ENCODE measurements at places on chromosomes 12 and 14.

DNA sequence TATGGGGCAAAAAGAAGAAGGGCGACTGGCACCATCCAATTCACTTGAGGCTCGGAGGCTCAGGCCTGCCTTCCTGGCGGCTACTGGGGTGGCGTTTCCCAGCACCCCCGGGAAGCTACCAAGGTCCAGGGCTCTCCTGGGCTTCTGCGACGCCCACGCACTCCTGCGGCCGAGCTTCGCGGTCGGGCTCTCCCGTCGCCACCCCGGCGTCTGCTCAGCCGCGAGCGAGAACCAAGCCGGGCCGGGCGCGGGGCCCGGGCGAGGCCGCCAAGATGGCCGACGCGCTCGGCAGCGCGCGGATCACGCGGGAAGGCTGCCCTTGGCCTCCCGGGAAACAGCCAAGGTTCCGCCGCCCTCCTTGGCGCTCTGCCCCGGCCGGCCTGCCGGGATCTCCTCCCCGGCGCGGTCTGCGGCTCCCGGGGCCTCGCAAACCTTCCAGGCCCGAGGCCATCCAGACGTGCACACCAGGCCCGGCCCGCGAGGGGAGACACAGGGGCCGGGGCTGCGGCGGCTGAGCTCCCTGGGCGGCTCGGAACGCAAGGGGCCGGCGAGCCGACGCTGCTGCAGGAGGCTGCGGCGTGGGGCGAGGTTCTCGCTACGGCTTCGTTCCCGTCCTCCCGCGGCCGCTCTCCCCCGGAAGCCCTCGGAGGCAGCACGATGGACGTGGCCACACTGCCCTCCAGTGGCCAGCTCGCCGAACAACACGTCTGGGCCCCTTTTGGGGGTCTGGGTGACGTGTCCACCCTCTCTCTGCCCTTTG lies 23.5 kb upstream of the ZFP36L1 start:
- DNase-seq: peak; percentile 94

DNA sequence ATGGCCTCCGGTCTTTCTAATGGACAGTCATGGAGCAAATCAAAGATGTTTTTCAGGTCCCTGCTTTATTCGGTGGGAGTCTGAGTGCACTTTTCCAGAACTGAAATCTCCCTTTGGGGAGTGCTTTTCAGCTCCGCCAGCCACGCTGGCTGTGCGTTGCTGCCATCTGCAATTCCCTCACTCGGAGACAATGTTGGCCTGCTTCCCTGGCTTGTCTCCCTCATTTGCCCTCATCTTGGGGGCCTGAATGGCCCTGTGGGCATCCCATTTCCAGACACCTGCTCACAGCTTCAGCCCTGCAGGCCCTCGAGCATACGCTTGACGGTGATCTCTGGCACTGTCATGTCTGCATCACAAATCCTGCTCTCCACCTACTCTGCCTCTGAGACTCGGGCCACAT lies 103.8 kb downstream of the CCDC92 start:
- no peak for DNase-seq

GRCh38 chr14:106790189-106791036 lies 1264.0 kb downstream of the TMEM121 start:
- peak; percentile 13 for DNase-seq

GRCh38 chr12:91947459-91947858 lies 198.2 kb downstream of the BTG1 start:
- DNase-seq: no peak

- DNase-seq: no peak
Measured at GRCh38 chr14:88478931-88479330, 75.9 kb downstream of the PTPN21 start.

GRCh38 chr14:38663382-38663781 lies 407.5 kb upstream of the CLEC14A start:
- no peak for DNase-seq

DNA sequence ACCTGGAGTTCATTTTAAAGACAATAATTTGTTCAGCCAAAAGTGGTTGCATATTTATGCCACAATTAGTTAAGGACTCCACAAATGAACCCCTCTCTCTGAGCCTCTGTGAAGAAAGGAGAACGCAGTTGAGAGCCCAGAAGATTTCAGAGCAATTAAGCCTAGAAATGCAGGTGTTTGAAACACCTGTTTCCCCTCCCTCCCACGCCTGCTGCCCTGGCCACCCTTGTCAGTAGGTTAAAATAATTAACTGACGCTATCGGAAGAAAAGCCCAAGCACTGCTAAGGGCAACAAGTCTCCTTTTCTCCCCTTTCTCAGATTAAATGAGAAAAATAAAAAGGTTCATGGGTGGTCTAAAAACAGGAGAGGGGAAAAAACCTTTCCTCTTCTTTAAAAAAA lies 99.2 kb downstream of the PPM1A start:
- no peak for DNase-seq

DNA sequence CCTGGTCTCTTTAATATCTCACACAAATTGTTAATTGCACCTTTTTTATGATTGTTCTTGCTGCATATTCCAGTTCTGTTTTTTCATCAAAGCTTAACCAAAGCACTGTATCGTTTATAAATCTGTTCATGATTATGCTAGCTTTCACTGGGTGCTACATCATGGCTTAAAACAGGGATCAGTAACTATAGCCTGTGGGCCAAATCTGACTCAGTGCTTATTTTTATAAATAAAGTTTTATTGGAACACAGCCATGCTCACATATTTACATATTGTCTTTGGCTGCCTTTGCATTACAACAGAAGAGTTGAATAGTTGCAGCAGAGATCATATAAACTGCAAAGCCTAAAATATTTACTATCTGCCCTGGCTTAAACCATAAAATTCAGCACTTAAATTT lies 183.4 kb upstream of the NRXN3 start:
- DNase-seq: no peak

DNA sequence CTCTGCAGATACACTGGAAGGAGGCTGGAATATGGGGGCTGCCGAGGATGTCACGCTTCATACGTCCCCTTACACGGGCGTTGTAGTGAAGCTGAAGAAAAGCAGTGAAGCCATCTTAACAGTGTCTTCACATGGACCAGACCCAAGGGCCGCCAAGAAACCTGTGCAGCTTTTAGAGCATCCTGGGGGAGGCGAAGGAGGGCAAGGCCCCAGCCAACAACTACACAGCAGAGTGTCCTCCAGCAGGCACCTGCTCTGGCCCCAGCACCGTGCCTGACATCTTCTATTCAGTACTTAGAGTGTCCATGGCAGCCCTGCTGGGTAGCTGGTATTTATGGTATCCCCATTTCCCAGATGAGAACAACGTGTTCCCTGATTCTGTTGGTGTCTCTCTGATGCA lies 48.9 kb upstream of the RIN3 start:
- no peak for DNase-seq

DNA sequence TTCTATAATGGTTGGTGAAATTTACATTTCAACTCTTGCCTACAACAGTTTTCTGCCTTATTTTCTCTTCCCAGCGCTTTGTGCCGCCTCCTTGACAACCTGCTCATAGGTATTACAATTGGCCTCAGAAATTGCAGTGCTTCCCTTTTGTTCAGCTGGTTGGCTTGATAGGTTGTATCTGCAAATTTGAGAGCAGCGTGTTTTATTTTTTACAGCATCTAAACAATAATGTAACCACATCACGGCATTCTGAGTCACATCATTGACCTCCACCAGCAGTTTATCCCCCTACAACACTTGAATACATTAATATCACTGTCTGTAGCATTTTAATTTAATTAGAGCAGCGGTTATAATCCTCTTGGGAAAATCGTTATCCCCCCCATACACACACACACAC lies 99.4 kb downstream of the ETV6 start:
- DNase-seq: no peak

DNA sequence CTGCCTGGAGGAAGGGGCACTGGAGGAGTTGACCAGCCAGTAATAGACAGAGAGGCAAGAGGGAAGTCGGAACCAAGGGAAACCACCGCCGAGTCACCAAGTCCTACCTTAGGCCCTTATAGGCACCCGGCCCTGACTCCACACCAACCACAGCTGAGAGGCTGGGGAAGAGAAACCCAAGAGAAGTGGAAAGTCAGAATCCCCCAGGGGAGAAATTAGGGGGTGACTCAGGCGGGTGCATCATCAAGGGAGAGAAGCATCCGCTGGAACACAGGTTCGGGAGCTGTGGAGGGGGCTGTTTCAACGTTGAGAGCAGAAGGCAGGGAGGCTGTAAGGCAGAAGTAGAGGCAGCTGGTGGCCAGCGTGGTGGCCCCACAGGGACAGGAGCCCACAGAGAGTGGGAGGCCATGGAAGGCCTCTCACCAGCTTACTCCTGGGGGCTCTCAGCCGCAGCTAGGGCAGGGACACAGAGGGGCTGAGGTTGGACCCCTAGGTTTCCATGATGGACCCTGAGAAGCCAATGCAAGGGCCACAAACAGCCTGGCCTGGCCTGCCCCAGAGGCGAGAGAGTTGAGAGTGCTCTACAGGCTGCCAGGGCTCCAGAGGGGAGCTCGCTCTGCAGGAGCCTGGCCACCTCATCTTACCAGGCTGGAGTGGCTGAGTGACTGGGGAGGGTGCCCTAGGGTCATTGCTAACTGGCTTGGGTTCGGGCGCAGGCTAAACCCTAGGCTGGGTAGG lies 1.4 kb upstream of the TRMT61A start:
- no peak for DNase-seq

DNA sequence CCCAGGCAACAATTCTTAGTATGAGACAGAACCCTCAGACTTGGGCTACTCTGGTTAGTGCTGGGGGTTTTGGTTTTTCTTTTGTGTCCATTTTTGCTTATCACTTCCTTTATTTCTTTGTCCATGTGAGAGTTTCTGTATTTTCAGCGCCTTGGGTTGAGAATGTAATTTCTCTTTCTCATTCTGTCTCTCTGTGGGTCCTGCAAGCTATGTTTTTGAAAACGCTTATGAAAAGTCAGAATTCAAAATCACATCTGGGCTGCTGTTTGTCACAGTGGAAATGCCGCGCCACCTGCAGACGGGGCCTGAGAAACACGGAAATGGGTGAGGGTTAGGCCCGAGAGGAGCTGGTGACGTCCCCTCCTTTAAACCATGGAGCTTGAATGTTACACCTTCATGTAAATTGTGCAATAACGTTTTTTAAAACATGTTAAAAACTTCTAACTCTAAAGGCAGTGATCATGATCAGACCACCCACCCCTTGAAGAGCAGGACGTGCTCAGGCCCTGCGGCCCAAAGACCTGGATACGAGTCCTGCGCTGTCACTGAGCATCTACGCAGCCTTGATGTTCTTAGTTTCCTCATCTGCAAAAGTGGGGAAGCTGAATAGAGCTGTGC lies 26.1 kb downstream of the JDP2 start:
- no peak for DNase-seq

DNA sequence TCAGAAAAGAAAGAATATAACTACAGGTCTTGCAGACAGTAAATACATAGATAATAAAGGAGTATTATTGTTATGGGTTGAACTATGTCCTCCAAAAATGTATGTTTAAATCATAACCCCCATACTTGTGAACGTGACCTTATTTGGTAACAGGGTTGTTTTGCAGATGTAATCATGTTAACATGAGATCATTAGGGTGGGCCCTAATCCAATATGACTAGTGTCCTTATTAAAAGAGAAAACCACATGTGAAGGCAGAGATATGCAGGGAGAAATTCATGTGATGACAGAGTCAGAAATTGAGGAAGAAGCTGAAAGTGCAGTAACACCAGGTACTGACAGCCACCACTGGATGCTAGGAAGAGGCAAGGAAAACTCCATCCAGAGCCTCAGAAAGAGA lies 29.0 kb downstream of the MAGOHB start:
- no peak for DNase-seq

- DNase-seq: no peak
Measured at GRCh38 chr12:112350593-112351592, 31.3 kb downstream of the HECTD4 start.

GRCh38 chr12:92987846-92988621 lies 58.9 kb upstream of the EEA1 start:
- no peak for DNase-seq

DNA sequence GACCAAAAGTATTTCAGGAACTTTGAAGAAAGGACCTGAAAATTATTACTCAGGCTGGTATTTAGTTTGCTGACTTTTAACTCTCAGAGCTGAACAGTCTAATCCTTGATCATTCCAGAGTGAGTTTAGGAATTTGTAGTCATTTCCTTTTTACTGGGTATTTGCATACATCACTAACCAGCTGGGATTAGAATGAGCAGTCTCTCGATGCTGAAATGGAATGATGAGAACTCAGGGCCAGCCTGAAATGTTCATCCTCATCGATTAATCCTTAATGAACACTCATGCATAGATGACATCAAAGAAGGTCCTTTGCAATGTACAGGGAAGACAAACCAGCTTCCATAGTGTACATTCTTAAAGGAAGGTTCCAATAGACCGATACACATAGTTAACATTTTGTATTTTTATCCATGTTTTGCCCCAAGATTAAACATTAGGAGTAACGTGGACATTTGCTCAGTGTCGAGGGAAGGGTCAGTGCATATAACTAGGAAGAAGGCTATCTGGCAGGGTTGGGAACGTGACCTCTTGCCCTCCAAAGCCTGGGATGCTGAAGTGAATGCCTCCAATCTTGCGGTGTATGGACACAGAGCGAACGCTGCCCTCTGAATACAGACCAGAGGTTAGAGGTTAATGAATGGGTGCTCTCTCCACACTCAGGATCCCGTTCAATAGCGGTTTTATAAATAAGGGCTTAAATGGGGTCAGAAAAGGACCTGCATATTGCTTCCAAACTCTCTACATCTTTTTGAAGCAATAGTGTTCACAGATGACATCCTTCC lies 14.5 kb downstream of the FBXL14 start:
- DNase-seq: no peak

DNA sequence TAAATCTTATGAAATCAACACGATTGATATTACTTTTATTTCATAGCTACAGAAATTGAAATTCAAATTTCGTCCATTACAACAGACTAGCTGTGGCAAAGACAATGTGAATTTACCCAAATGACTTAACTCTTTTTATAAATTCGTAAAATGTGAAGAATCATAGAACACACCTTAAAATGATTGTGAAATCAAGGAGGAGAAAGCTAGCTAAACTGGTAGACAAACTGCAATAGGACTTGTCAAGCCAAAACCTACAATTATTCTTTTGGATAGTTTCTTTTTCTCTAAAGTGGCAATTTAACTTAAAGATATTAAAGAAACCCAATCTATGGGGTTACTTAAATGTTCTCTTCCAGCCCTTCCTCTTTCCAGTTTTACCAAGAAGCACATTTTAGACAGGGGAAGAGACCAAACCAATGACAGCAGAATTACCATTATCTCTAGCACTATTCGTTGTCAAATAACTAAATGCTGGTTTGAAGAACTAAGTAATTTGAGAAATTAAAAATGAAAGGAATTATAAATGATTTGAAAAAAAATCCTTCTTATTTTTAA lies 807 bp upstream of the SLC16A7 start:
- DNase-seq: no peak

DNA sequence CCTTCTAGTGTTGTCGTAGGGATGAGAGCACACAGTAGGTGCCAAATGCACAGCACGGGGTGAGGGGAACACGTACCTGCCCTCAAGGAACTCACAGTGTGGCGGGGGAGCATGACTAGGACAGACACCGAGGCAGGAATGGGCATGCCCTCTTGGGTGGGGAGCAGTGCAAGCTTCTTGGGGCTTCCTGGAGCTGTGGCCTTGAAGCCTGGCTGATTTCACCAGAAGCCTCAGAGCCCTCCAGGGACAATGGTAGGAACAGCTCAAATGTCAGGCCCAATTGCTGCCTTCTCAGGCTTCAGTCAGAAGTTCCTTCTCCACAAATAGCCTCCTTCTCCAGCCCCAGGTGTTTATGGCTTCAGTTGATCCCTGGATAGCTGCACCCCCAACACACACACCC lies 43.4 kb downstream of the TEAD4 start:
- DNase-seq: no peak

Data from lung microvascular endothelial cell (primary cell).